A549 (cell line): ENCODE measurements at places on chromosomes 7 and 10.

- no peak for DNase-seq
Measured at GRCh38 chr7:158705234-158705850, 738 bp upstream of the NCAPG2 start.

DNA sequence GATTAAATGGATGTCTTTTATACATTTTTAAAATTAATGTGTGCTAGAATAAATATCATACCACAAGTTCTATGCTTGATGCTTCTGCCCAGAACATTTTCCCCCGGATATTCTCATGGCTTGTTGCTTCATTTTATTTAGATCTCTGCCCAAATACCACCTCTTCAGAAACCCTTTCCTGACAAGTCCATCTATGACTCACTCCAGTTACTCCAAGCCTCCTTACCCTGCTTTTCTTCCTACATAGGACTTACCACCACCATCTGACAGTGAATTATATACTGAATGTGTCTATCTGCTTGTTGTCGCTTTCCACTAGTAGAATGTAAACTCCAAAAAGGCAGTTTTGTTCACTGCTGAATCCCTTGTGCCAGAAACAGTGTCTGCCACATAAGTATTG, 19.1 kb upstream of the ERVW-1 start:
- DNase-seq, result no peak

GRCh38 chr10:78768041-78768835, 300.5 kb upstream of the ZMIZ1 start:
- no peak for DNase-seq

- no peak for DNase-seq
Measured at GRCh38 chr7:36153571-36154097, 580 bp downstream of the EEPD1 start.

- DNase-seq, result no peak
Measured at GRCh38 chr10:125165584-125166573, 5.5 kb upstream of the CTBP2 start.

GRCh38 chr7:2807845-2808772, 36.0 kb downstream of the GNA12 start:
- no peak for DNase-seq

DNA sequence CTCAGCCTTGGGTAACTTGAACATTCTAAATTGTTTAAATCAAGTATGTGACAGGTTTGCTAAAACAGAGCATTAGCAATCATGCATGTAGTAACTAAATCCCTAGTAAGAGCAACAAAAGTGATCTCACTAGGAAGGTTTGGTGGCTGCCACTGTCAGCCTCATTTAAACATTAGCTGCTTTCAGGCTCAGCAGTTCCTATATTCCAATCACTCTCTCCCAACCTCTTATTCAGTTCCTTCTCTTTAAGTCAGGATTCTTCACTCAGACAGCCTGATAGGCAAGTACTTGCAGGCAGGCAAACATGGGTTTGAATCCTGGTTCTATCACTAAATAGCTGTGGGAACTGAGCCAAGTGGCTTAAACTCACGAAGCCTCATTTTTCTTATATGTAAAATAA, 3.6 kb downstream of the CREB3L2 start:
- DNase-seq, result no peak

- DNase-seq, result peak; percentile 86
Measured at GRCh38 chr7:157009170-157009777, 1.2 kb downstream of the MNX1 start.

DNA sequence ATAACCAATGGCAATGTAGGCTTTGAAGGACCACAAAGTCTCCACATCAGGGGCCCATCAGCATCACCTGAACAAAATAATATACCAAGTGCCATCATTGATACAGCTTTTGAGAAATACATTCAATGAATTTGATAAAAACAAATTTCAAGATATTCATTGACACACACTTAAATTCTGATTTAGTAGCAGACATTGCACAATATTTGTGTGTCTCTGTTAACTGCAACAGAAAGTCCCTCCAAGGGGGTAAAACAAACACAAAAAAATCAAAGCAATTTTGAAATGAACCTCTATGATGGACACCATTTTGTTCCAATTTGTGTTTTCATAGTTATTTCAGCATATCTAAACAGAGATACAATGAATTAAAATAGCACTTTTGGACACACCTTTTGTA, 86.8 kb upstream of the RSU1 start:
- DNase-seq, result no peak

GRCh38 chr7:27235387-27236311, 7.0 kb upstream of the EVX1 start:
- peak; percentile 70 for DNase-seq

GRCh38 chr10:23448323-23448722, 9.4 kb downstream of the OTUD1 start:
- no peak for DNase-seq

- no peak for DNase-seq
Measured at GRCh38 chr10:89255793-89256192, 4.2 kb upstream of the LIPA start.

DNA sequence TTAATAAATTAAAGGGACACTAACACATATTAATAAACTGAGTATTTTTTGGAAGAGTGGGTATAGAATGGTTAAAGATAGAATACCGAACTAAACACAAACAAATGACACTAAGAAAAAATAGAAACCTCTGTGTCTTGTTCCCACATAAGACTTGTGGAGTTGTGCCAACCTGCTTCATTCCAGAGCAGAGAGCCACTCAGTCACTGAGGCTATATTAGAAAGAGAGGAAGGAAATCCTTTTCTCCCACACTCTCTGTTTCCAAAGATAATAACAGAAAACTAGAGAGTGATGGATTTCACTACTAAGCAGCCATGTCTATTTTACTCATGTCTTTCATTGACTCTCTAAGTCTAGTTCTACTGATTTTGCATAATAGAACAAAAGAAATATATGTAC, 26.0 kb downstream of the CTNNA3 start:
- no peak for DNase-seq
